ENCODE measurements at places on chromosomes 4 and X.

- no peak for DNase-seq
Measured at GRCh38 chr4:76300012-76300411, 6.5 kb upstream of the STBD1 start.

DNA sequence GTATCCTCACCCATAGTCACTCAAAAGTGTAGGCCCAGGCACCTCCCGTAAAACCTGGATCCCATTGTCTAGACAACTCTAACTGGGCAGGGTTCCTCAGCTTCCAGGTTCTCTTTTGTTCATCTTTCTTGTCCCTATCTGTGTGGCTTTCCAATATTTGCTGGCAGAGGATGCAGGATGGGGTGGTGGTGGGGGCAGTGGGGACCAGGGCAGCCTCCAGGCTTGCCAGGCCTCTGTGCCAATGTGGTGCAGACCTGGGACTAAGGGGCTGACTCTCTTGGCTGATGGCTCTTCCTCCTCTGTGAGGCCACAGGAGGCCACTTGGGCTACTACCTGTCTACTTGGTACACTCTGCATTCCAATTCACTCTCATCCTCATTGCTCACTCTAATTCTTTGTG lies 76.4 kb downstream of the NBDY start:
- no peak for DNase-seq

DNA sequence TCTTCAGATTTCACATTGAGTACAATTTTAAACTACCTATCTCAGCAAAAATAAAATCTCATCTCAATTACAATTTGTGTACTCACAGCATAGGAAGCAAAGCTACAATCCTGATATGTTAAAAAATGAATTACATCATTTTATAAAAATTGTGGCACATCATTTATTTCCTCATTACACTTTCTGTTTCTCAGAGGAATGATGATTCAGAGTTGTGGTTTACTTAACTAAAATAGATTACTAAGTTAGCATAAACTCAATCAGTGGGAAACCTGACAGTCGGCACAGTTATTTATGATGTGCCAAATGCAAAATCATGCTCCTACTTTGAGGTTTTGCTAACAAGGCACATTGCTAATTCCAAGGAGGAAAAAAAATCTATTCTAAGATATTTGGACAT lies 325.0 kb downstream of the FBXO8 start:
- DNase-seq: peak; percentile 34

DNA sequence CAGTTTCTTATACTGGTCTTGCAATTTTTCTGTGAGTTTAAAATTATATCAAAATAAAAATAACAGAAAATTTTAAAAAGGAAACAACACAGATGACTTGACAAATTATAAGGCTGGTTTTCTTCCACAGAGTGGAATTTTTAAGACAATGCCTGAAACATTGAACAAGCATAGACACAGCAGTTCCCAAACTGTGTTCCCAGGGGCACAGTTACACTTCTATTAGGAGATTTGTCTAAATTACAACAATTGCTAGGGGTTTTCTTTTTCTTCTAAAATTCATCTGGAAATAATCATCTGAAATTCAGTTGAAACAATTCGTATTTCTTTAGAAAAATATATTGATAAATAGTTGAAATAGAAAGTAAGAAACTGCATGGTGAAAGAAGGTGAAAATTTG lies 26.2 kb downstream of the PDE5A start:
- DNase-seq: no peak

DNA sequence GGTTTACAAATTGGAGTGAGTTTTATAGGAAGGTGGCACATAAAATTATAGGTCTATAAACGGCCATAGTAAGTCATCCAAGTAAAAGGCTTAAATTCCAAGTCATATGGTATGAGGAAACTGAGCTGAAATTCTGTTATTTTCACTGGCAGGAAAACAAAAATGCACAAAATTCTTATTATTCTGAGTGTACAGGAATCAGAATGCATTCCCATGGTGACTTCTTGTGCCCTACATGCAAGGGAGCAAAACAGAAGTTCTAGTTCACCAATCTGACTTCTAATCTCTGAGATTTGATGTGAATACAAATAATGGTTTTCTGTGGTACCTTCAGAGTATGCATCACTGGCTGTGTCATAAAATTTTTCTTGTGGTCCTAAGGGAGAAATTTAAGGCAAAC lies 102.9 kb downstream of the CLCN4 start:
- DNase-seq: peak; percentile 20

DNA sequence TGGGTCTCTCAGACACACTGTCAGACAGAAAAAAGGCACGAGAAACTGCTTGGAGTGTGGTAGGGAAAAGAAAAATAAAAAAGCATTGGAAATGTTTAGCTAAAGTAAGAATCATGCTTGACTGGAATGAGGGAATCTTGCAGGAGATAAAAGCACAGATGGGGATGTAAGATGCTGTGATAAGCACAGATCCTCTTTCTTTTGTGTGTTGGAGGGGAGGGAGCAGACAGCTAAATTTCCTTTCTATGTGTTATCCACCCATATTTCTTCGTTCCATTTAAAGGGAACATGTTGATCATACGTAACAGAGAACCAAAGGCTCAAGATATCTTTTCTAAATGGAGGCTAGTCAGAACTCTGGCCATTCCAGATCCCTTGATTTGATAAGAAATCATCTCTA lies 614.0 kb upstream of the LCORL start:
- no peak for DNase-seq

- DNase-seq: no peak
Measured at GRCh38 chrX:17654116-17654515, 83.2 kb upstream of the SCML1 start.

- no peak for DNase-seq
Measured at GRCh38 chrX:47608130-47608810, 11.4 kb downstream of the SYN1 start.

DNA sequence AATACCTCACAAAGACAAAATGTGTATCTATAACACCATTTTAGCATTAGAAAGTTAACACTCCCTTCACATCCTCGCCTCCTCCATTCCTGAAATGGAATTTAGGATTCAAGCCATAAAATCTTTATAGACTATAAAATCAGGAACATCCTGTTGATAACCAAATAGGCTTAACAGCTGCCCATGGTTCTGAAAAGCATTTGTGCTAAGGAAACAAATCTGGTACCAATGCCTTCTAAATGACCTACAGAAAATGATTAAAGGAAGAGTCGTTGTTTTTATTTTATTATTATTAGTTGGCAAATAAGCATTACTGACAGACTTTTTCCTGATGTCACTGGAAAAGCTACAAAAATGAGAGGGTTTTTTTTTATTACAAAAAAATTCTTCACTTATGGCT lies 79.8 kb downstream of the PAPSS1 start:
- no peak for DNase-seq

DNA sequence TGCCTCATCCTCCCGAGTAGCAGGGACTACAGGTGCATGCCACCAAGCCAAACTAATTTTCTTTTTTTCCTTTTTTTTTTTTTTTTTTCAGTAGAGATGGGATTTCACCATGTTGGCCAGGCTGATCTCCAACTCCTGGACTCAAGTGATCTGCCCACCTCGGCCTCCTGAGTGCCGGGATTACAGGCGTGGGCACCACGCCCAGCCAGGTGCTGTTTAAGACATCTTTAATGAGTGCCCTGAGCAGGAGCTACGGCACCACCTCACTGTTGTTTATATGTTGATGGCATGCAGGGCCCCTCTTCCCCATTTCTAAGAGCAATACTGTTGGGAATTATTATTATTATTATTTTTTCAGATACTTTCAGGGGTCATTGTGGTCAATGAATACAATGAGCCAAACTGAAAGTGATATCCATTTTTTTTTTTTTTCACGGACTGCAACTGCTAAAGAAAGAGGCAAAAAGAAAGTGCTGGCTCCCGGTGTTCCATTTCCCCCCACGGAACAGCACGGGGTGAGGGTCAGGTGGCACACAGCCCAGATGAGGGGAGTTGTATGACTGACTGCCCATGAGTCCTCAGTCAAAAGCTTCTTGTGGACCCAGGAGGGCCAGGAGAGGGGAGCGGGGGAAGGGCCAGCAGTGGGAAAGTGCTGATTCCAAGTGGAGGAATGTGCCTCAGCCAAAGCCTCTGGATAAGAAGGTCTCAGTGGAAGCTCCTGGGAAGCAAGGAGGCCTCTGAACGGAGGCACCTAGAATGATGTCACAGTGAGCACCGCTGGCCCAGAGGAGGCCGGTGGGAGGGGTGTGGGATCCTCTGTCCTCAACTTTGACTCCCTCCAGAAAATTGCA lies 101.8 kb upstream of the HPF1 start:
- no peak for DNase-seq

GRCh38 chrX:24243692-24244091 lies 70.2 kb downstream of the SUPT20HL2 start:
- DNase-seq: no peak

DNA sequence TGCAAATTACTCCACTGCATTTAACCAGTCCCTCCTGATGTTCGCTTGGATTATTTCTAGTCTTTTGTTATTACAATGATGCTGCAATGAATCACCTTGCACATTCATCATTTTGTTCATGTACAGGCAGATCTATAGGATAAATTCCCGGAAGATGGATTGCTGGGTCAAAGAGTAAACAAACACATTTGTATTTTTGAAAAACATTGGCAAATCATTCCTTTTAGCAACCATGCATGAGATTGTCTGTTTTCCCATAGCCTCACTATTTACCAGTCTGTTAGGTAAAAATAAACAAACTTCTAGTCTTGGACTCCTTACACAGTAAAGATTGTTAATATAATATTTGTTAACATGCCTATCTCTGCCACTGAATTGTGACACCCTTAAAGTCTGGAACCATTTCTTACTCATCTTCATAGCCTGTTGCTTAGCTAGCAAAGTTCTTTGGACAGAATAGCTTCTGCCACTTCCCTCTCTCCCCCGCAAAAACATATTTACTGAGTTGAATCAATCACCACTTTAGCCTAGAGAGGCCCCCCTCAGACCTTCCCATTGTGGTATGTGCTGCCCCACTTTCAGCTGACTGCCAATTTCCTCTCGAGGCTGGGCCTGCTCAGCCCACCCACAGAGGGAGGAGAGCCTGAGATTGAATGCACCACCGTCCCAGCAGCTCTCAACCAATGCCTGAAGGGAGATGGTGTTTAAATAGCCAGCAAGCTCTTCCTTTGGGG lies 108.4 kb upstream of the ATXN3L start:
- DNase-seq: peak; percentile 84

GRCh38 chr4:144645631-144646522 lies at the start of gene HHIP:
Gene HHIP (plus strand): TSS chr4:144646156. CDS start chr4:144646676, 520 bp downstream.
- DNase-seq: no peak

- DNase-seq: no peak
Measured at GRCh38 chrX:136896121-136896914, 15.8 kb upstream of the RBMX start.

DNA sequence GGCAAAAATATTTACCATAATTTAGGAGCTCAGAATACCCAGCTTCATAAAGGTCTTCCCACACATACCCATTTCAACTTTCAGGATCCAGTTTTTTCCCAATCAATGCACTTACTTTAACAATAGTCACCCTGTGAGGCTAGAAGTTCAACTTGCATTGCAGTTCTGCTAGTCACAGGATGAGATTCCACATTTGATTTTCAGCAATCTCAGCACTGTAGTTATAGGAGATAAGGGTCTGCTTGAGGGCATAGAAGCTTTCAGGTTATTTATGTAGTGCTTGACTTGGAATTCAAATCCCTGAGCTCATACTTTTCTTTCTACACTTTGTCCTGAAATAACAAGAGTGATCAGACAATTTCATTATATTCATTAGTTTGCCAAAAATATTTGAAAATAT lies 78.3 kb upstream of the IL2 start:
- no peak for DNase-seq

DNA sequence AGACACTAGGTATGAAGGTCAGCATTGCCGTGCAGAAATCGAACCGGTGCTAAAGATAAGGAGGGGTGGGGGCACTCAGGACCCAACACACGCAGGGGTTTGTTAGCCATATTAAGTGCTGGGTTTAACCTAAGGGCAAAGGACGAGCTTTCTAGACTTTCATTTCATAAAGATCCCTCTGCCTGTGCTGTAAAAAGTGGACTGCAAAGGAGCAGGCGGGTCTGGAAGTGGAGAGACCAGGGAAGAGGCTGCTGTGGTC lies 1.3 kb downstream of the CASP3 start:
- DNase-seq: no peak

DNA sequence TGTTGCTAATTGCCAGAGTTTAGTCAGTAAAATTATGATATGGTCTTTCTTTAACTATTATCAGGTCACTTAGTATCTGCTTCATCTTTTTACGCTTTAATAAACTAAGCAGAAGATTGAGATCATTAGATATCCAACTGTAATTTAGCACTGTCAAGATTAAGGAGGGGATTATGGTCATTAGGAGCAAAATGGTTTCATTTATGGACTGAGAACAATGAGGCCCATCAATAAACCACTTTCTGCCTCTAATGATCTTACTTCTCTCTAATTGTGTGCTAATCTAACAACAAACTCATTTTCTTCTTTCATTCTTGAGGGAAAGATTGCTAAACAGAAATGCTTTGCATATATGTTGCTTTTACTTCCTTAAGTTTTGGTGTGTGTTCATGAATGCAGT lies 340.4 kb downstream of the RPA4 start:
- no peak for DNase-seq

- DNase-seq: peak; percentile 96
Measured at GRCh38 chr4:106583567-106583966, 215.0 kb upstream of the GIMD1 start.

DNA sequence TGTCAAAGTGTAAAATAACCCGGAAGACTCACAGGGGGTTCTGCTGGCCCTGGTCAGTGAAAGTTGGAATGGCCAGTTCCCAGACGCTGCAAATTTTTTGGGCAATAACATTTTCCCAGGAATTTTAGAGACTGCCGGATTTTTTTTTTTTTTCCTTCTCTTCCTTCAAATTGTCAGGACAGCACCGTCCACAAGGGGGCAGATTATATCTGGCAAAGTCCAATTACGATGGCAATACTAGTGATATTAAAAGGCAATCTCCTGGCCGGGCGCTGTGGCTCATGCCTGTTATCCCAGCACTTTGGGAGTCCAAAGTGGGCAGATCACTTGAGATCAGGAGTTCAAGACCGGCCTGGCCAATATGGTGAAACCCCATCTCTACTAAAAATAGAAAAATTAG lies 20.5 kb downstream of the SLC25A5 start:
- DNase-seq: peak; percentile 20

DNA sequence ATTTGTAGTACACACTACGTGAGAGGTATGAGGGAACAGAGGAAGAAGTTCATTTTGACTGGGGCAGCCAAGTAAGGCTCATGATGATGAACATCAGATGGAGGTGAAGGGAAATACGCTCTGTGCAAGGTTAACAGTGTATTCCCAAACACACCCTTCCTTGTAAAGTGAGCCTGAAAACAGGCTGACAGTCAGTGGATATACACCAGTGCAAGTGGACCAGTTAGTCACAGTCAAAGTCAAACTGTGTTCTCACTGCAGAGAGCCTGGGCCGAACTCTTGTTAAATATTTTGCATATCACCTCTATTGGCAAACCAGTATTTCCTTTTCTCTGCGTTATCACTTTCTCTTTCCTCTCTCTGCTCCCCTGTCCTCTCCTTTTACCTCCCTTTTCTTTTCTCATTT lies 23.4 kb upstream of the RHOH start:
- no peak for DNase-seq
